ENCODE measurements at places on chromosomes 2 and 18. TPM values are rescaled to one million over a fixed set of nuclear protein-coding genes. Genes with fewer than 3 reads are reported as not detected.

- no peak for DNase-seq
These were observed 86.9 kb upstream of the GPC1 start for GRCh38 chr2:240348522-240348921.

DNA sequence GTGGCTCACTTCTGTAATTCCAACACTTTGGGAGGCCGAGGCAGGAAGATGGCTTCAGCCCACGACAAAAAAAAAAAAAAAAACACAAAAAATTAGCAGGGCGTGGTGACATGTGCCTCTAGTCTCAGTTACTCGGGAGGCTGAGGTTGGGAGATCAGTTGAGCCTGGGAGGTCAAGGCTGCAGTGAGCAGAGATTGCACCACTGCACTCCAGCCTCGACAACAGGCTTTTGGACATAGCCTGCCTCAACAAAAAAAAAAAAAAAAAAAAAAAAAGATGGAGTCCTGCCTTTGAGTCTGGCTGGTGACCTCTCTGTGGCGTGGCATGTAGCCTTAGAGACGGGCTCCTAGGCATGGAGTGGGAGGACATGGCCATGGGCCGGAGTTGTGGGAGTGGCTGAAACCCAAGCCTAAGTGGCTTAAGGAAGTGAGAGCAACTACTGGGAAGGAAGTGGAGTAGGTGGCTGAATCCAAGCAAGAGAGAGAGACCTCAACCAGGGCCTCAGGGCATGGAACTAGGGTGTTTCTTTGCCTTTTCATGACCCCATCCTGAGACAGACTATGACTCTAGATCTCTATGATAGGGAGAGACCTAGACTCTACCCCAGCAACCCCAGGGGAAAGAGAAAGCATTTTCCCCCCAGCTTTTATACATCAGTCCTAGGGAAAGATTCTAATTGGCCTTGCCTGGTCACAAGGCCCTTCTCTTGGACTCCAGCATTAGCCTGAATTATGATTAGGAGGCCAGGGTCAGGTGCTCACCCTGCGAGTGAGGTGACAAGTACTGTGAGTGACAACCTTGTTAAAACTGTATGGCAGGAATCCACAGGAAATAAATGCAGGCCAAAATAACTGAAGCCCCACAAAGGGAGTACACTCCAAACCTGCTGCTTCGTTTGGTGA lies 34.2 kb downstream of the NPAS2 start:
- no peak for DNase-seq

GRCh38 chr2:235066895-235067294 lies 115.1 kb downstream of the SH3BP4 start:
- no peak for DNase-seq

DNA sequence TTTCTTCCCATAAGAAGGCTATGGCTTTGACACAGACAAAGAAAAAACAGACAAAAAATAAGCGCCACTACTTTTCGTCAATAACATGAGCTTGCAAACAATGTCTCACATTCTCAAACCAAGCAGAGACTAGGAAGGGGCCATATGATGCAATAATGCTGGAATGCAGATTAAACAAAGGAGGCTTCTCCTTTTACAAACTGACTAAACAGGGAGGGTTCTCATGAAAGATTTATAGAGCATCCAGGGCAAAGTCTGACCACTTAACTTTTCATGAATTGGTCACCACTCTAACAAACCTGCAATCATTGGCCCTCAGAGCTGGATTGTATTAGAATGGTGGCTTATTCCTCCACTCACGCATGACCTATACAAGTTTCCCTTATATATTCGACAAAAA lies 663.3 kb upstream of the CHAC2 start:
- DNase-seq, result no peak

DNA sequence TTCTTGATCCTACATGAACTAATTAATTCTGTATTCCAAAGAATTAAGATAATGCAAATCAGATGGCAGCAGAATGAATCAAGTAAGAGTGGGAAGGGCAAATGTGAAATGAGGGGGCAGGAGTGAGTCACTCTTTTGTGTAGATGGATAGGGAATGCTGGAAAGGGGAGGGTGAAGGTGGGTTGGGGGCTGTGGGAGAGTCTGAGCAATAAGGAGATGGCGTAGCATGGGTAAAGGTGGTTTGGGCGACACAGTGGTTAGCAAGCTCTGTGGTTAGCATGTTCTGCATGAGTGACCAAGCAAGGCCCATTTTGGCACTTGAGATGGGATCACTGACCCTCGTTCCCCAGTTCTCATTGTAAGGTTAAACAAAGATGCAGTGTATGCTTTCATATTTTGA lies 20.4 kb downstream of the GPD2 start:
- DNase-seq, result no peak

DNA sequence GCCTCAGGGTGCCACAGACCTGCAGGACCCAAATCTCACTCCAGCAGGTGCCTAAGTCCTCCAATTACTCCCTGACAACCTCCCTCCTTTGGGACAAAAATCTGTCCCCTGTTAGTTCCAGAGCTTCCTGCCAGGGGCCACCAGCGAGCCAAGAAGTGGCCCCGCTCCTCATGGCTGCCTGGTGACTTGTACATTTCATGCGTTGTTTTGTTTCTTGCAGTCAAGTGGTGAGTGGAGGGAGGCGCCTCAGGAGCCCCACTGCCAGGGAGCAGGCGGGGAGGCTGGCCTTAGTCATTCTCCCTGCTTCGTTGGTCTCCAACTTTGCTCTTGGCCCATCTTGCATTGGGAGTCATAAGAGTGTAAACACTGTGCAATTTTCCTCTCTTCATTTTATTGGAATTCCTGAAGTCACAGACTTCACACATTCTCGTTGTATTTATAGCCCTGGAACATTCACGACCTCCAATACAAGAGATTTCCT lies 81.3 kb downstream of the KCNF1 start:
- no peak for DNase-seq

- no peak for DNase-seq
These were observed 148.8 kb downstream of the INO80D start for GRCh38 chr2:205937211-205937610.

- peak; percentile 41 for DNase-seq
These were observed 70.3 kb downstream of the HAUS1 start for GRCh38 chr18:46174342-46175041.

DNA sequence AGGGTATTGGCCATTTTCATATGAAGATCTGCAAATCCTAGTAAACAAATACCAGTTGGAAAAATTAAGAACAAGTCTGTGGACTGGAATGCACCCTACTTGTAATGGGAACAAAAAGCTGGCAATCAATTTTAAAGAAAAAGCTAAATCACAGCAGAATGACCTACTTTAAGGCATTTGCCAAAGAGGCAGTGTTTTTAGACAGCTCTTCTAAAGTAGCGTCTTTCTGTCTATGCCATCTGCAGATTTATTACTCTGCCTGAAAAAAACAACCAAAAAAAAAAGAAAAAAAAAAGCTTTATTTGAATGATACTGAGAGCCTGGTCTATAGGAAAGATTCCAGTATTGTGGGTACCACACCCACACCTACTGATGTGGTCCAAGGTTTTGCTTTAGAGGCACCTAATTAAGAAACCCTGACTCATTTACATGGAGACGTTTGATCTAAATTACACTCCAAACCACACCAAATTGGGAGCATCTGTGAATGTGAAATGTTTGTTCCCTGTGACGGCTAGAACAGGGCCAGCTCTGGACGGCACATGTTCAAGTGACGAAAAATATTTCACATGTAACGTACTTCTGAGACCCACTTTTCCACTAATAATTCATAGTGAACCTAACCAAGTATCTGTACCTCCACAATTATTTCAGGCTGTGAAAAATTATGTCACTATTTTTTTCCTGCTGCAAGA lies 597.1 kb downstream of the ARHGAP15 start:
- peak; percentile 8 for DNase-seq

Gene ALPG
- not detected for total RNA-seq

Gene CYBRD1
- 10.2 TPM for total RNA-seq

Gene CCDC102B
- total RNA-seq, result 12.2 TPM

Gene CLASP1
- 129 TPM for total RNA-seq

Gene RESP18
- 0.82 TPM for total RNA-seq

Gene RMC1
- 44.8 TPM for total RNA-seq

Gene C2orf78
- total RNA-seq, result not detected

Gene DLX1
- 21.6 TPM for total RNA-seq

Gene MC2R
- under 0.01 TPM for total RNA-seq
